ENCODE measurements at places on chromosomes 2 and 18. TPM values are rescaled to one million over a fixed set of nuclear protein-coding genes. Genes with fewer than 3 reads are reported as not detected.

FAM110C gene
- total RNA-seq, result 0.26 TPM

LHCGR gene
- total RNA-seq, result not detected

ABCB11 gene
- not detected for total RNA-seq

GATA6 gene
- total RNA-seq, result 10.0 TPM

MOGAT1 gene
- total RNA-seq, result not detected

NCKAP5 gene
- 2.6 TPM for total RNA-seq

CHRND gene
- total RNA-seq, result not detected

SALL3 gene
- total RNA-seq, result not detected

FEV gene
- not detected for total RNA-seq

PLGLB2 gene
- total RNA-seq, result 1.7 TPM

TMEM198 gene
- total RNA-seq, result 0.77 TPM

FTCDNL1 gene
- total RNA-seq, result 3.6 TPM

DYTN gene
- not detected for total RNA-seq

CYP1B1 gene
- total RNA-seq, result 94.1 TPM

TNP1 gene
- not detected for total RNA-seq

GNAL gene
- total RNA-seq, result 0.77 TPM

RUFY4 gene
- total RNA-seq, result not detected

GCG gene
- total RNA-seq, result not detected

FOXI3 gene
- total RNA-seq, result not detected

IL1A gene
- 0.17 TPM for total RNA-seq

MOB1A gene
- total RNA-seq, result 87.4 TPM

POLE4 gene
- 26.3 TPM for total RNA-seq

SCYGR4 gene
- total RNA-seq, result not detected

INPP5D gene
- 0.51 TPM for total RNA-seq

ZNF532 gene
- total RNA-seq, result 44.4 TPM

KRTCAP3 gene
- total RNA-seq, result not detected

RIT2 gene
- total RNA-seq, result not detected

IER3IP1 gene
- 26.2 TPM for total RNA-seq

SERPINB8 gene
- total RNA-seq, result 9.7 TPM

HOXD13 gene
- total RNA-seq, result not detected

KIAA2012 gene
- under 0.01 TPM for total RNA-seq

MEMO1 gene
- total RNA-seq, result 26.7 TPM

AQP12B gene
- total RNA-seq, result not detected

MAP3K19 gene
- not detected for total RNA-seq

ELP2 gene
- 309 TPM for total RNA-seq

SLC23A3 gene
- total RNA-seq, result 1.8 TPM

TUBA3D gene
- total RNA-seq, result not detected

CXCR4 gene
- under 0.01 TPM for total RNA-seq

Data from fibroblast of lung (primary cell).